ENCODE measurements at places on chromosomes 11 and 22.

DNA sequence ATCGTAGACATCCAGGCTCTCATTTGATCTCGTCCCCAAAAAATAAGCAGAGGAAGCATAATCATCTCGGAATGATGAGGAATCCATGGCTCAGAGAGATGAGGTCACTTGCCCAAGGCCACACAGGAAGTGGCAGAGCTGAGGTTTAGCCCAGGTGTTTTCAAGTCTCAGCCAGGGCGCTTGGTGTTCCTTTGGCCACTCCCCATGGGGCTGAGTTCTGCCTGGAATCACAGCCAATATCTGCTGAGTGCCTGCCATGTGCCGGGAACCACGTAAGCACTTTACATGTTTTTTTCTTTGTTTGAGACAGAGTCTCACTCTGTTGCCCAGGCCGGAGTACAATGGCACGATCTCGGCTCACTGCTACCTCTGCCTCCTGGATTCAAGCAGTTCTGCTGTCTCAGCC lies 29.5 kb upstream of the MYH9 start:
- DNase-seq, result no peak

GRCh38 chr11:127461241-127462064 lies 460.9 kb upstream of the KIRREL3 start:
- no peak for DNase-seq

GRCh38 chr11:75767228-75767572 lies 1.4 kb upstream of the DGAT2 start:
- no peak for DNase-seq

- DNase-seq, result no peak
Observed at GRCh38 chr11:47995360-47995769, 15.0 kb downstream of the PTPRJ start.

Measured in HCT116 (cell line).